ENCODE measurements at places on chromosomes 16 and 17. TPM values are rescaled to one million over a fixed set of nuclear protein-coding genes. Genes with fewer than 3 reads are reported as not detected.

Gene HCRT
- total RNA-seq, result not detected

Gene KCTD13
- 12.8 TPM for total RNA-seq

Gene TNP2
- total RNA-seq, result not detected

Gene TAC4
- not detected for total RNA-seq

Gene SLC35G6
- total RNA-seq, result not detected

Gene NUP85
- 19.1 TPM for total RNA-seq

Gene ABCC12
- total RNA-seq, result not detected

Data from cardiac atrium fibroblast (primary cell).